Daoy (cell line): ENCODE measurements at places on chromosomes 12 and 14. TPM values are rescaled to one million over a fixed set of nuclear protein-coding genes. Genes with fewer than 3 reads are reported as not detected.

- no peak for DNase-seq
These were observed 104.2 kb upstream of the RMST start for GRCh38 chr12:97358361-97358760.

TBX5 gene
- 2.9 and 4.5 TPM in 2 replicates for total RNA-seq

DNA sequence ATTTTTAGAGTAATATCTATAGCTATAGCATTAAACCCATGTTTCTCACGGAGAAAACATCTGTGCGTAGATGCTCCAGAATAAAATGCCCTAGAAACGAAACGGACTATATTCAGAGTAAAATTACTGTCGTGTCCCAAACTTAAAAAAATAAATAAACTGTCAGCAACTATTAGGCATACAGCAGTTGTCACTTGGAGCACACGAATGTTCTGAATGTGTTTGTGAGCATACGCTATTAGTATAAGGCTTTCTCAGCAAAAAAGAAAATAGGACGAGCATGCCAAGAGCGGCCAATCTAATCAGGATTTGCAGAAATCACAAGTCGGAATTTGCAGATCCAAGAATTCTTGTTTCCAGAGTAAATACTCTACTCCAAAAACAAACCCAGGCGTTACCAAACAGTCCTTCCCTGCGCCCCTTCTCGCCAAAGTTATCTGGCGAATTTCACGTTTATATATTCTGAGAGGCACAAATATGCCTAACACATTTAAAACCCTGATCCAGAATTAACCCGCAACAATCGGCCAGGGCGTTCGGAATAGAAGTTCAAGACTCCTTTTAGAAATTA, 836 bp downstream of the PTPN21 start:
- DNase-seq = no peak

GRCh38 chr12:23066095-23066494, 441.1 kb downstream of the ETNK1 start:
- DNase-seq = no peak

DNA sequence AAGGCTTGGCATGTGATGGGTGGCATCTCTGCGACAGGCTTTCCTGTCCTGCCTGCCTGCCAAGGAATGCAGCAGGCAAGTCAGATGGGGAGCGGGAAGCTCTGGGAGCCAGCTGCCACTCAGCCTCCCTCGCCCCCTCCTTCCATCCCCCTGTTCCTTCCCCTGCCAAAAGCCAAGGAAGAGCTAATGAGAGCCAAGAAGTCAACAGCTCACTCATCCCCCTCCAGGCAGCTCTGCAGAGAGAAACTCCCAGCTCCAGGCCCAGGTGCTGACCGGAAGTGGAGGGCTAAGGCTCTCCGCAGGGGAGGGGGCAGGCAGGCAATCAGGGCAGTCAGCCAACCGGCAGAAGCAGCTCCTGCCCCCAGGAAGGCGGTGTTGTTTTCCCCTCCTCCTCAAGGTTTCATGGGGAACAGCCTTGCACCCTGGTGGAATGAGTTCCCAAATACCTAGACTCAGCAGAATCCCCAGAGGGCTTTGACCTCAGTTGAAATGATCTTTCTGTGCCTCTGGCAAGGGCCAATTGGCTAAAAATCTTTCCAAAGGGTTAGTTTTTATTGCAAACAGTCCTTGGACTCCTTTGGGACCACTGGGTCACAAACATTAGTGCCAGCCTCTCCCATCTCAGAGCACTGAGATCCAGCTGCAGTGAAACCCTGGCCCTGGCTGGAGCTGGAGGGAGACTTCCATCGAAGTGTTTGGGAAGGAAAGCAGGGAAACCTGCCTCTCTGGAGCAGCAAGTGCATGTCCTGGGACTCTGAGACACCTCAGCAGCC, 349.1 kb downstream of the DPF3 start:
- DNase-seq = no peak

DNA sequence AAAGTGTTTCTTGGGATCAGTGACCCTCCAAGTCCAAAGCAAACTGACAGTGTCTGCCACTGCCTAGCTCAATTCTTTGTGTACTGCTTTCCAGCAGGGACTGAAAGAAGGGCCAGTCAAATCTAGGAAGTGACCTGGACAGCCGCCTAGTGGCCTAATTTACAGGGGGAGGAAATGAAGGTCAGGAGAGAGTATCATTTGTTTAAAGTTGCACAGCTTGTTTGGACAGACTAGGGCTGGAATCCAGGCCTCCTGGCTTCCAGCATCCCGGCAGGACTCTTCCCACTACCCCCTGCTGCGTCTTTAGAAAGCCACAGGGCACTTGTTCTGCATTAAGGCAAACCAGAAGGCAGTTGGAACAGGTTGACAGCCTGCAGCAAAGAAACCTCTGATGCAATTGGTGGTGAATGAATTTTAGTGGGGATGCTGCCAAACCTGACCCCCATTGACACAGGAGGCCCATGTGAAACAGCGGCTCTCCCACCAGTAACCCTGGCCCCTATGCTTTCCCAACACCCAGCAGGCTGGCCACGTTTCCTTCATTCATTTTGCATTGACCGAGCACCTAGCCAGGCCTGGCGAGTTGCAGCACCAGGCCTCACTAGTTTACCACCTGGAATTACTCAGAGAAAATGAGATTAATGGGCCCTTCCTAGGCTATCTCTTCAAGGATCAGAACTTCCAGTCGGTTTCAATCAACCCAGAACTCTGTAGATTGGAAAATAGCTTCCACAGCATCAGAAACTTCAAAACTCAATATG, 28.2 kb downstream of the GALNT16 start:
- no peak for DNase-seq

ALX1 gene
- 1.0 and 2.9 TPM in 2 replicates for total RNA-seq

KERA gene
- not detected in 2 replicates for total RNA-seq
